Activated T-cell treated with anti-CD3 and anti-CD28 coated beads for 48 hours (primary cell): ENCODE measurements at places on chromosomes 7 and 10.

- DNase-seq: no peak
These were observed 17.9 kb upstream of the SERPINE1 start for GRCh38 chr7:101108961-101109360.

GRCh38 chr10:84179059-84179710, 5.6 kb downstream of the GPR15LG start:
- no peak for DNase-seq

DNA sequence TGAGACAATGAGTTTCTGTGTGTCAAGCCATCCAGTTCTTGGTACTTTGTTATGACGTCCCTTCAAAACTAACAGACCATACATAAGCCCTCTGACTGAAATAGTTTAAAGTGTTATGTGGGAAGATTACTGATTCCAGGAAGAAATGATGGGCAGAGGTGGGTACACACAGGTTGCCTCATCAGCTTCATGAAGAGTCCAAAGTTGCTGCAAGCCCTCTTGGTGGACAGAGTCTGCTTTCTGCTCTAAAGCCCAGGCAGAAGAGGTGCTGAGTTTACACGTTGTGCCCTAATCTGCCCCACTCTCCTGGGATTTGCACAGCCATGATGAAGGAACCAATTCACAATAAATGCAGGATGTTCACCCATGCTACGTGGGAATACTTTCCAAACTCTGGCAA, 187.4 kb downstream of the PARD3 start:
- DNase-seq: no peak

DNA sequence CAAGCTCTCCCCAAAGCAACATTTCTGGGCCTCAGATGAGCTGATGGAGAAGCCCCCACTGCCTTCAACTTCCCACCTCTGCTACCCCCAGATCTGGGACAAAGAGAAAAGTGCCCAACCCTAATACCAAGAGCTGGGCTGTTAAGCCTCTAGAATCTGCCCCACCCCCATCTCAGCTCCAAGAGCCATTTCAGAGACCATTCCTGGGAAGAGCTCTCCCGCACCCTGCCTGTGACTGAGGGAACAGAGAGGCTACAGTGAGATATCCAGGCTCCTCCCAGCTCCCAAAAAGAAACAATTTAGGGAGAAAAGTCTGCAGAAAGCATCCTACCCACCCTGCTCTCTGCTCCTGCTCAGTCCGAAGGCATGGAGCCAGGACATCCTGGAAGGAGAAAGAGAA, 2.5 kb upstream of the KCNH2 start:
- no peak for DNase-seq

GRCh38 chr10:11469575-11470391, 141.7 kb downstream of the USP6NL start:
- no peak for DNase-seq

DNA sequence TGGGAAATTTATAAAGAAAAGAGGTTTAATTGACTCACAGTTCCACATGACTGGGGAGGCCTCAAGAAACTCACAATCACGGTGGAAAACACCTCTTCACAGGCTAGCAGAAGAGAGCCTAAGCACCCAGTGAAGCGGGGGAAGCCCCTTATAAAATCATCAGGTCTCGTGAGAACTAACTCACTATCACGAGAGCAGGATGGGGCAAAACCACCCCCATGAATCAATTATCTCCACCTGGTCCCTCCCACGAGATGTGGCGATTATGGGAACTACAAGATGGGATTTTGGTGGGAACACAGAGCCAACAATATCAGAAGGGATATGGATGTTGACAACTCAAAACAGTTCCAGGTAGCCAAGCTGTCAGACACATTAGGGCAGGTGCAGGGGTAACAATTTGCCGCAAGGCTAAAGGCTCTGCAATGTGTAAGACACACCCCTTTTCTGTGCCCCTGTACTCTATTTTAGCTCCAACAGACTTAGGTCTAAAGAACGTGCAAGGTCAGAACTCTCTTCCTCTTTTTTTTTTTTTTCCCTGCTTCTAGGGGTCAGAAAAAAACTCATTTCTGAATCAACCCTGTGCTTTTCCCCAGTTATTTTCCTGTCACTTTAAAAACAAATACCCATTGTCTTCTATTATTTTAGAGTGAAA, 30.7 kb upstream of the RBM20 start:
- peak; percentile 30 for DNase-seq

DNA sequence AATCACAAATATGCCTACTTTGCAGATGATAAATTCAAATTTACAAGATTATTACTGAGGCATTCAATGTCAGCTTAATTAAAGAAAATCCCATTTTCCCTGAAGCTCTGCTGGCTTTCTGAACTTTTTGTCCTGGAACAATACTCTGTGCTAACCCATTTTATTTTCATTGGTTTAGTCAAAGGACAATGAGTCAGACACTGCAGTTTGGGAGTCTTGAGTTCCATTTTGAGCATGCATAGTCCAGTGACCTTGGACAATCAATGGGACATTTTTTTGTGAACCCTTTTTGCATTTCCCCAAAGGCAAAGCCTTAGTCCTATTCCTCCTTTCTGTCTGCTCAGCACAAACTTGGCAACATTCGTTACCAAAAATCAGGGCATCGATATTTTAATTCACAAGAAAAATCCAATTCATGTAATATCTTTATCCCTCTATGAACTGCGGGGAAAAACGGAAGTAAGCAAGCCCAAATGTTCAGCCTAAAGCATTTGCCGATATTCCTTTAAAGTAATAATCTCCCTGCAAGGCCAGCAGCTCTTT, 339.8 kb downstream of the RNLS start:
- DNase-seq: no peak

GRCh38 chr7:137992104-137992549, 9.8 kb downstream of the CREB3L2 start:
- no peak for DNase-seq

- DNase-seq: no peak
These were observed 70.4 kb downstream of the PYROXD2 start for GRCh38 chr10:98344589-98345038.

DNA sequence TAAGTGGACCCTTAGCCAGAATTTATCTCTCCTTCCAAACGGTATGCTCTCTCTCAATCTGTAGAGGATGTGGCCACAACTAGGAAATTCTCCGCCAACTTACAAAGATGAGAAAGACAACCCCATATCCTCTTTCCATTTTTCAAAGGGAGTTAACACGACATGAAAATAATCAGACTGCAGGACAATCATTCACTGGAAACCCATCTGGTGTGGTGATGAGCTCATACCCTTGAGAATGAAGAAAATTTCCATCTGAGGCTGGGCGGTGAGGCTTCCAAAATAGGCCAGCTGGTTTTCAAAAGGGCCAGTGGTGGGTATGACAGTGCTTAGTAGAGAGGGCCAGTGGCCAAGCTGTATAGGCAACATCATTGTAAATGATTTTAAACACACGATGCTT, 369.6 kb downstream of the FRMD4A start:
- no peak for DNase-seq

GRCh38 chr10:6204063-6204340, 1.3 kb downstream of the PFKFB3 start:
- DNase-seq: peak; percentile 62

DNA sequence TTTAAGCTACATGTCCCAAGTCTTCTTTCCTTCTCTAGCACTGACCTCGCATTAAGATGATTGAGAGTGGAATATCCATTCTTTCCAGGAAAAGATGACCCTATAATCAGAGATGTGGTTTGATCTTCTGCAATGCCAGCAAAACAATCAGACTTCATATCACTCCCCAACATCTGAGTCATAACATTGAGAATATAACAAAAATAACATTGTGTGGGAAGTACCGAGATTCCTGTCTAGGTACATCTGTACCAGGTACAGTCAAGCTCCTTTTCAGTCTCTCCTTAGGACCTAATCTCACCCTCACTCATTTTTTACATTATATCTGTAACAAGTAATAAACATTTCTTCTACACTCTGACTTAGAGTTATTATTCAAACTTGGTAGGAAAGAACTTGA, 201.6 kb downstream of the LRRTM3 start:
- no peak for DNase-seq

- DNase-seq: peak; percentile 12
These were observed 1.9 kb downstream of the SLC29A4 start for GRCh38 chr7:5284304-5285281.

- DNase-seq: no peak
These were observed 7.7 kb upstream of the CCDC172 start for GRCh38 chr10:116316503-116316902.

DNA sequence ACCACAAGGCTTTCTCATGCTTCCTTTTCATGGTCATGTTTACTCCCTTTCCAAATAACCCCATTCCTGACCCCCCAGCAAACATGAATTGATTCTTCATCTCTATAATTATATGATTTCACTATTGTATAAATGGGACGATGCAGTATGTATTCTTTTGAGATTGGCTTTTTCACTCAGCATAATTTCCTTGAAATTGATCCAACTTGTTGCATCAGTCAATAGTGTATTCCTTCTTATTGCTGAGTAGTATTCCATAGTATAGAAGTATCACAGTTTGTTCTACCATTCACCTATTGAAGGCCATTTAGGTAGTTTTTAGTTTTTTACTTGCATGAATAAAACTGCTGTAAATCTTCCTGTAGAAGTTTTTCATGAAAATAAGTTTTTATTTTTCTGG, 264.7 kb downstream of the BAMBI start:
- no peak for DNase-seq

- peak; percentile 51 for DNase-seq
These were observed at the start of gene CDK14 for GRCh38 chr7:90595801-90596670. TSS of gene CDK14 (plus strand) at chr7:90596321. CDS start at chr7:90596628, 307 bp downstream.

DNA sequence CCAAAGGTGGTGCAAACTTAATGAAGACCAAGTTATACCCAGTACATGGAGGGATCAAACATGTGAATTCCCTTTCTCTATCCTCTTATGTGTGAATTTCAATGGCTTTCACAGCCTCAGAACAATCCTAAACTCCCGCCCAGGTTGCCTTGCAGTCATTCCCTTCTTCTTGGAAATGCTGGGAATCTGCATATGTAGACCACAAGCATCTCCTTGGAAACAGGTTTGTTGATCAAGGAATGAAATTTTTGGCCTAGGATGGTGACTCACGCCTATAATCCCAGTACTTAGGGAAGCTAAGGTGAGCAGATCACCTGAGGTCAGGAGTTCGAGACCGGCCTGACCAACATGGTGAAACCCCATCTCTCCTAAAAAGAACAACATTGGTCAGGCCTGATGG, 77.8 kb upstream of the ABI1 start:
- no peak for DNase-seq

GRCh38 chr7:121016966-121017365, 28.5 kb downstream of the CPED1 start:
- no peak for DNase-seq

DNA sequence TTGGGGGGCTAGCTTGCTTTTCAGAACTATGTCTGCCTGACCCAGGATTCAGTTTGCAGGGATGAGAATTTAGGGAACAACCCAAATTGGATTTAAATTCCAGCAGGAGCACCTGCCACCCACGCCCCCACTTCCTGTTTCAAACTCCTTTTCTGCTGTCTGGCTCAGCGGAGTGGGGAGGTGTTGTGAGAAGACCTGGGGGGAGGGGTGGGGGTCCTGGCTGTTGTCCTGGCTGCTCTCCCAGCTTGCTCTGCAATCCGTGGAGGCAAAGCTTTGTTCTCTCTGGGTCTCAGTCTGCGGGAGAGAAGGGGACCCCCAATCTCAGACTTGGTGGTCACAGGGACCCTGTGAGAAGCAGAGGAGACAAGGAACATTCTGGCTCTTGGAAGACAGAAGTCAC, 799 bp downstream of the KCNK18 start:
- DNase-seq: no peak
